NCI-H1417 treated with DMSO at 0.1 percent for 48 hours (cell line): ENCODE measurements at places on chromosomes 5 and 9.

DNA sequence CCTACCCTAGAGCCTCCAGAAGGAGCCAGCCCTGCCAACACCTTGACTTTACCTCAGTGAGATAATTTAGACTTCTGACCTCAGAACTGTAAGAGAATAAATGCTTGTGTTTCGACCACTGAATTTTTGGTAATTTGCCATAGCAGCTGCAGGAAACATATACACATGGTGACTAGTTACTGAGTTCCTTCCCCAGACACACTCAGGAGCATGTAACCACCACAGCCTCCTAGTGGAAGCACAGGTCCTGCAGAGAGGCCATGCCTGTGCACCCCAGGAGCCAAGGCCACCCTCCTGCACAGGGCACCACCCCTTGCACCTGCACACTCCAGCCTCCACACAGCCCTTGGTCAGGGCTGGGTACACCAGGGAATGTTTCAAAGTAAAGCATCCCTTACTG, 7.6 kb upstream of the CAMSAP1 start:
- no peak for DNase-seq

- no peak for DNase-seq
These were observed 510.8 kb downstream of the SPATA31D1 start for GRCh38 chr9:82499337-82499736.

GRCh38 chr5:16467363-16468219, 2.0 kb upstream of the ZNF622 start:
- no peak for DNase-seq

- DNase-seq = no peak
These were observed 1.2 kb downstream of the OTULINL start for GRCh38 chr5:14582797-14583137.

DNA sequence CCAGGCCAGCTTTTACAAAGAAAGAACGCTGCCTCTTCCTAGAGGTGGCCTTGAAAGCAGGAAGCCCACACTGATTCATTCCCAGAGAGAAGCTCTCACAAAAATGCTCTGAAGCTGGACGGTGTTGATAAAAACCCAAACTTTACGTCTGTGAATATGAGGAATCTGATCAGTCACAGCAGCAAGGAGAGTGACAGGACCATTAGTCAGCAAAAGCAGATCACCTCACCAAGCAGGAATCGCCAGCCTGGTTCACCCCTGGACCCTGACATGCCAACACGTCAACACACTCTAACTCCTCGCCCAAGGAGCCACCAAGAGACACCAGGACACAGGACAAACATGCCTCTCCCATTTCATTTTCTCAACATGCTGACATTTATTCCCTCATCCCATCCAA, 70.6 kb upstream of the ZNF622 start:
- DNase-seq = no peak

- no peak for DNase-seq
These were observed 250.6 kb upstream of the MAP3K1 start for GRCh38 chr5:56564541-56565282.

DNA sequence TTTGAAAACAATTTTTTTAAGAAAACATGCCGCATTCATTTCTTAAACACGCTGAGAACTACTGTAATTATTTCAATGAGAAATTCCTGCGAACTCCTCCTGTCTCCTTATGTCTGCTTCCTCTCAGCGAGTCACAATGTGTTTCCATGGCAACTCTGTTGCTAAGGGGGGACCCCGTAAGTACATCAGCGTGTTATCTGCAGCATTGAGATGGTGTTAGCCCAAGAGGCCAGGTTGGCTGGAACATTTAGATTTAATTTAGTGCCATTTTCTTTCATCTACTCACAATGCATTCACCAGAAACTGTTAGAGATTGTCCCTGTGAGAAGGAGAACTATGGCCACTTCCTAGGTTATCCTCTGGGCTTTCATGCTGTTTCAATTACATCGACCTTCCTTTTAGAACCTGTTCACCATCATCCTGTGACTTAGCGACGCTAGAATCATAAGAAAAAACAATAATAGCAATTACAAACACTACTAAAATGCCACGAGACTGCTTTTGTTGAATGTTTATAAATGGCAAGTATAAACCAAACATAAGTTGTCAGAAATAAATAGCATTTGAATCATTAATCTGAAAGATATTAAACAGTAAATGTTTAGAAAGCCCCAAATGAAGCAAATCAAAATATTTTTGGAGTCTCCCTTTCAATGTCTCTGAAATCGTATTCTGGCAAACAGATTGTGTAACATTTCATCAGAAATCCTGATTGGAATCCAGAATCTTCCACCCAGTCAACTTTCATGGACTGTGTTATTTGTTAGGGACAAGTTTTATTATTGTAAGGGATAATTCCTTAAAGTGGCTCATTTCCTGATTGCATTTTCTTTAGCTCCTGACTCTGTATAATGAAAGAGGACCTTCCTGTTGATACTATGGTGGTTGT, 39.7 kb upstream of the SHC3 start:
- no peak for DNase-seq

- DNase-seq = no peak
These were observed at the start of gene CNTLN for GRCh38 chr9:17134396-17135294. CNTLN (plus strand) TSS chr9:17135040; CDS start chr9:17135066, 26 bp downstream.

GRCh38 chr5:133848341-133848811, 120.0 kb downstream of the C5orf15 start:
- no peak for DNase-seq

GRCh38 chr9:101130054-101130453, 101.5 kb downstream of the PLPPR1 start:
- no peak for DNase-seq

DNA sequence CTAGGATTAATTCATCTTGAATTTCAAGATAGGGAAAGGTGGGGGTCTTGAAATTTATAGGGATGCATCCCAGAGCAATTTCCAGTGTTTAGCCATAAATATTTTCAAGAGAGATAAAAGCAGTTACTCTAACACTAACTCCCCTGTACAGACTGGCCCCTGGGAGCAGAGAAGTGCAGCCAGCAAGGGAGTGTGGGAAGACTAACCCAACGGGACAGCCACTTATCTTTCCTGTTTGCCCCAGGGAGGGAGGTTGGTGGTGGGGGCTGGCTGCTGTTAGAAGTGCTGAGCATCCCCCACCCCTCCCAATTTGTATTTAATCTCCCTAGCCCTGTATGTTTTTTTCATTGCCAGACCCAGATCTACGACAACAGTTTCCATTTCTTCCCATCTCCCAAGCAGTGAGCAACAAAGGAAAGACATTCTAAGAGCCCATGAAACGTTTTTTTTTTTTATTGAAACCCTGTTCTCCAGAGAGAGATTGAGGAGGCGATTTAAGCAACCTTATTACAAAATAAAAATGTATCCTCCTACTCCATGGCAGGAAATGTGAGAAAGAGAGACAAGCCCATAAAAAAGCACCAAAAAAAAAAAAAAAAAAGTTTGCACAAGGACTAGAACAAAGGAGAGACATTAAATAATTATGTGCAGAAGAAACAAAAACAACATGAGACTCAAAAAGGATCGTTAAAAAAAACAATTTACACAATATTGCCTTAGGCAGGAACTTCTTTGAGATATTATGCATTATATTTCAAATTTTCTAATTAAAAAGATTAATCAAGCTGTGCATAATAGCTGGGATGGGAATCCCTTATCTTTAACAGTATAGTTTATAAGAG, 343.4 kb downstream of the ARHGEF28 start:
- DNase-seq = no peak

DNA sequence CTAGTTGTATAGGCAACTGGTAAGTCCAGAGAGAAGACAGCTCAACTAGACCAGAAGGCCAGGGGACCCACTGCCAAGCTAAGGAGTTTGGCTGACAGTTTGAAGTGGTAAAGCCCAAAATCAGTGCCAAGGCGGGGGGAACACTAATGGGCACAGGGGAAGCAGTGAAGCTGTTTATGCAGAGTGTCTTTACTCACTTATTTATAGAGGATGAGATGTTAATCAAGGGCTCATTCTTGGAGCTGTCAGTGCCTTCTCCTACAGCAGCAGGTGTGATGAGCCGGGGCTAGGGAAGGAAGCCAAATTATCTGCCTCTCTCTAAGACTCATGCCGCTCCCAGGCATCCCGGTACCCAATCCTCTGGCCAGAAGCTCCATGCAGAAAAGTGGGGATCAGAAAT, 75.2 kb upstream of the GALNT10 start:
- no peak for DNase-seq

GRCh38 chr9:89006996-89007967, 16.0 kb downstream of the S1PR3 start:
- DNase-seq = no peak

- no peak for DNase-seq
These were observed 365.1 kb upstream of the RIOK2 start for GRCh38 chr5:97547999-97548738.

DNA sequence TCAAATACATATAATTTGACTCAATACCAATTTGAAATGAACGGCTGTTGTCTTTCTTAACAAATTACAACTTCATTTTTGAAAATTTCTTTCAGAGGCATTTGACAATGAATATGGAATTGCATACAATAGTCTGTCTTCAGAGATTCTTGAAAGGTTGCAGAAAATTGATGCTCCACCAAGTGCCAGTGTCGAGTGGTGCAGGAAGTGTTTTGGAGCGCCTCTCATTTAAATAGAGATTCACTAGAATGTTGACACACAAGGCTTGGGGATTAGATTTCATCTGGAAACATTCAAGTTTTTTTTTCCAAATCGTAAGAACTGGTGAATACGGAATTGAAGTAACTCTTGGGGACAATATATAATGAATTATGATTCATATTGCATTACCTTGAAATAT, 8.1 kb downstream of the RPS6 start:
- no peak for DNase-seq

GRCh38 chr5:12691330-12691729, 787.1 kb upstream of the CTNND2 start:
- no peak for DNase-seq

DNA sequence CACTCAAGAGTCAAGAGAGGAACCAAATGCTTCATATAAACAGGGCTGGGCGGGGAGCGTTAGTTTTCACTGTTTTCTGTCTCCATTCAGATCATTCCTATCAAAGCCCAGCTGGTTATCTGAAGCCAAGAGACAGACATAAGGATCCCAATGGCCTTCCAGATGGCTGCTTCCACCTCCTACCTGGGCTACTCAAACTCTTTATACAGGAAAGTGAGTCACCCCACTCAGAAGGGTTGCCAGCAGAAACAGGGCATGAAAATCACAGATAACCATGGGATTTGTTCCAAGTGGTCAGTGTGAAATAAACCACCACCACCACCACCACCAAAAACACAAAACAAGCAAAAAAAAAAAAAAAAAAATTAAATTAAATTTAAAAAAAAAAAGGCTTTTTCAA, 5.5 kb downstream of the PRSS3 start:
- no peak for DNase-seq

GRCh38 chr5:174777111-174777510, 52.7 kb downstream of the MSX2 start:
- no peak for DNase-seq

GRCh38 chr9:17622141-17622540, 43.3 kb downstream of the SH3GL2 start:
- DNase-seq = no peak

- no peak for DNase-seq
These were observed 9.5 kb downstream of the SPDL1 start for GRCh38 chr5:169592937-169593650.

- no peak for DNase-seq
These were observed 92.7 kb downstream of the SV2C start for GRCh38 chr5:76175821-76176403.
